ENCODE measurements at places on chromosomes 6 and 20.

DNA sequence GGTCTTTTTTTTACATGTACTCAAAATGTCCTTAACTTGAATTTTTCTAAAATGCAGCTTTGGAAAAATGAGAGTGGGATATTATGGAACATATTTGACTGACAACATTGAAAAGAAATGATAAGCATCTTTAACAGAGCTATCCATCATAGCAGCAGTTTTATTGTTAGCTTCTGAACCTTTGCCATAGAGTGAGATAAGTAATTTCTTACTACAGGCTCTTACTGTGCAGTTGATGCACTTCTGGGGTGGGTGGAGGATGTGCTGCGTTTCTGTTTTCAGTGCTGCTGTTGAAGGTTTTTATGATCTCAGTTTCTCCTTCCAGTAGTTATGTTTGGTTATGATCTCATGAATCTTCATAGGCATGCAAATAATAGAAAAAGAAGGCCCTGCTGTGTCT lies 267.0 kb downstream of the TMEM242 start:
- no peak overlapping the region for H3K4me3 ChIP-seq
- H3K36me3 ChIP-seq: no peaks in the 10 kb centered on the region
- H3K27me3 ChIP-seq: no peaks in the 10 kb centered on the region
- H3K4me1 ChIP-seq: peaks cover 3% of the 10 kb centered on the region
- DNase-seq: no peak
- no peak overlapping the region for H3K27ac ChIP-seq

DNA sequence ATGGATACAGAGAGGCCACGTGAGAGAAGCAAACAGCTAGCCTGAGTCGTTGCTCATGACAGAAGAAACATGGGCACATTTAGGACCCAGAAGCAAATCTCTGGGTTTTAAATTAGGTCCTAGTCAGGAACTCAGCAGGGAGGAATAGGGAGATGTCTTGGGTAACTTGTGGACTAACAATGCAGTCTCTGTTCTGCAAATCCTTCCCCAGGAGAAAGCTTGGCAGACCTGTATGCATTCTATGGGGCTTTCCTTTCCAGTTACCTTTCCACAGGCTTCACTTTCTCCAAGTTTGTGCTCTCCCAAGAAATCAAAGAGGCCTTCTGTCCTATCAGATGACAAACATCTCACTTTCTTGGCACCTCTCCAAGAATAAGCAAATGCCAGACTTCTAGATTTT lies 47.2 kb upstream of the PLCB4 start:
- no peak for DNase-seq
- no peaks in the 10 kb centered on the region for H3K4me1 ChIP-seq
- H3K4me3 ChIP-seq: no peak overlapping the region
- no peak overlapping the region for H3K27ac ChIP-seq

DNA sequence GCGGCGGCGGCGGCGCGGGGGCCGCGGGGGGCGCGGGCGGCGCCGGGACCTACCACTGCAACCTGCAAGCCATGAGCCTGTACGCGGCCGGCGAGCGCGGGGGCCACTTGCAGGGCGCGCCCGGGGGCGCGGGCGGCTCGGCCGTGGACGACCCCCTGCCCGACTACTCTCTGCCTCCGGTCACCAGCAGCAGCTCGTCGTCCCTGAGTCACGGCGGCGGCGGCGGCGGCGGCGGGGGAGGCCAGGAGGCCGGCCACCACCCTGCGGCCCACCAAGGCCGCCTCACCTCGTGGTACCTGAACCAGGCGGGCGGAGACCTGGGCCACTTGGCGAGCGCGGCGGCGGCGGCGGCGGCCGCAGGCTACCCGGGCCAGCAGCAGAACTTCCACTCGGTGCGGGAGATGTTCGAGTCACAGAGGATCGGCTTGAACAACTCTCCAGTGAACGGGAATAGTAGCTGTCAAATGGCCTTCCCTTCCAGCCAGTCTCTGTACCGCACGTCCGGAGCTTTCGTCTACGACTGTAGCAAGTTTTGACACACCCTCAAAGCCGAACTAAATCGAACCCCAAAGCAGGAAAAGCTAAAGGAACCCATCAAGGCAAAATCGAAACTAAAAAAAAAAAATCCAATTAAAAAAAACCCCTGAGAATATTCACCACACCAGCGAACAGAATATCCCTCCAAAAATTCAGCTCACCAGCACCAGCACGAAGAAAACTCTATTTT lies 2.0 kb downstream of the FOXC1 start:
- H3K4me3 ChIP-seq: peak overlapping the region; percentile 57
- H3K27me3 ChIP-seq: no peaks in the 10 kb centered on the region
- no peaks in the 10 kb centered on the region for H3K36me3 ChIP-seq
- peaks cover 7% of the 10 kb centered on the region for H3K4me1 ChIP-seq

GRCh38 chr20:40982415-40983145 lies 46.0 kb upstream of the TOP1 start:
- no peaks in the 10 kb centered on the region for H3K36me3 ChIP-seq
- no peak overlapping the region for H3K27ac ChIP-seq
- no peak for DNase-seq
- H3K27me3 ChIP-seq: no peaks in the 10 kb centered on the region
- H3K4me1 ChIP-seq: no peaks in the 10 kb centered on the region
- no peak overlapping the region for H3K4me3 ChIP-seq

- H3K4me3 ChIP-seq: no peak overlapping the region
- peaks cover 16% of the 10 kb centered on the region for H3K4me1 ChIP-seq
- no peak overlapping the region for H3K27ac ChIP-seq
- no peaks in the 10 kb centered on the region for H3K27me3 ChIP-seq
- peak; percentile 49 for DNase-seq
- no peaks in the 10 kb centered on the region for H3K36me3 ChIP-seq
Measured at GRCh38 chr20:57672164-57672563, 37.7 kb downstream of the PMEPA1 start.

Data from ovary (tissue), 10 donors.